ENCODE measurements at places on chromosomes 11 and 22.

GRCh38 chr11:45060707-45061106 is 85.7 kb upstream of the PRDM11 start:
- no peak for DNase-seq

- peak; percentile 66 for DNase-seq
Observed at GRCh38 chr11:104700609-104701008, 197.7 kb downstream of the CASP12 start.

DNA sequence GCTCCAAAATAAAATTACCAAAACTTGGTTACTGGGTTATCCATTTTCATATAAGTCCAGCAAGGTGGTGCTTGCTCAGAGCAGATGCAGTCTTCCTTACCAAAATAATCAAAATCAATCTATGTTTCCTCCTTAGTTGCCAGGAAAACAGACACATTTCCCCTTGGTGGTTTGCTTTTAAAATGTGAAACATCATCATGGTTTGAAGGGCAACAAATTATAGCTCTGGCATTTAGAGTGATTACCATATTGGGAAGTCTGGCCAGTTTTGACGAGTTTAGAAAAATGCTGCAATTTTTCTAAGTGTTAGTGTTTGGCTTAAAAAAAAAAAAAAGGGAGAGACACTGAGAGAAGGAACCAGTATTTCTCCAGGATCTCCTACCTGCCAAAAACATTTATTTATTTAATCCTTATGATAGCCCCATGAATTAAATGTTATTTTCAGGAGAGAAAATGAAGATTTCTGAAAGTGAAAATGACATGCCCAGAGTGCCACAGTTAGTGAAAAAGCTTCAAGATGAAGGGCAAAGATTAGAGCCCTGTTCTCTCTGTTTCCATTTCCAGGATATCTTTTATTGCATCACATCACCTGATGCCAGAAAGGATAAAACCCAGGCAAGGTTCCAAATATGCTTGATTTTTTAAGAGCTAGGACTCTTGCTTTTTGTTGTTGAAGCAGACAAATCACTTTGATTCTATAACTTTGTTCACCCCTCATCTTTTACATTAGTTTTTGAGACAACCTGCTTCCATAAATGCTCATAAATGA is 29.6 kb upstream of the TBCEL start:
- no peak for DNase-seq

- DNase-seq = peak; percentile 34
Observed at GRCh38 chr11:80241766-80242165, 800.9 kb upstream of the TENM4 start.

- DNase-seq = no peak
Observed at GRCh38 chr11:102592634-102593581, 32.2 kb downstream of the MMP20 start.

DNA sequence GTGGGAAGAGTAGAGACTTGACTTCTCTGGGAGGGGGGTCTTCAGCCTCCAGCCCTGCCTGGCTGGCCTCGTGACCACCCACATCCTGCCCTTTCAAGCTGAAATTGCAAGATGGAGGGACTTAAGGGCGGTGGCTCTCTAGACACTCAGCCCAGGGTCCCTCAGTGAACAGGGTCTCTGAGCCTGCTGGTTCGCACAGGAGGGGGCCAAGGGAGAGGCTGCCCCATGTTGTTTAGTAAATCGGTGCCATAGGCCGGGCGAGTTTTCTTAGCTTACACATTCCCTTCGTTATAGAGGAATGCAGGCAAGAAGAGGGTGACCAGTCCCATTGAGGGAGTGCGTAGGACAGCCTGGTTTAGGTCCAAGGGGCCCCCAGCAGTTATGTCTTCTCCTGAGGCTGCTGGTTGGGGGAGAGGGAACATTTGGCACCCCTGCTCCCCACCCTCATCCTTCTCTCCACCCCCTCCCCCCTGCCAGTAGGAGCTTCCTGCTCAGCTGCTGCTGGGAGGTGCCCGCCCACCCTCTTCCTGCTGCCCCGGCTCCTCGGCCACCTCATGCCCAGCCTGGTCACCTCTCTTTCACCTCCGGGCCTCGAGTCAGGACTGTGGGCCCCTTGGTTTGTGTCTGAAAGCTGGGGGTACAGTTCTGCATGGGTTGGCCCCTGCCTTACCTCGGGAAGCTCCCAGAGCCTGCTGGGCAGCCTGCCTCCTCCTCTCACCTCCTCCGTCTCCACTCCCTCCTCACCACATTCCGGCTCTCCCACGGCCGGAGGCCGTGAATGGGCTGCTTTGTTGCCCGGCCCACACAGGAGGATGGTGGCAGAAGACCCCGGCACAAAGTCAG is 3.9 kb downstream of the FRMD8 start:
- no peak for DNase-seq

- no peak for DNase-seq
Observed at GRCh38 chr22:48507595-48508350, 1319.9 kb downstream of the BRD1 start.

DNA sequence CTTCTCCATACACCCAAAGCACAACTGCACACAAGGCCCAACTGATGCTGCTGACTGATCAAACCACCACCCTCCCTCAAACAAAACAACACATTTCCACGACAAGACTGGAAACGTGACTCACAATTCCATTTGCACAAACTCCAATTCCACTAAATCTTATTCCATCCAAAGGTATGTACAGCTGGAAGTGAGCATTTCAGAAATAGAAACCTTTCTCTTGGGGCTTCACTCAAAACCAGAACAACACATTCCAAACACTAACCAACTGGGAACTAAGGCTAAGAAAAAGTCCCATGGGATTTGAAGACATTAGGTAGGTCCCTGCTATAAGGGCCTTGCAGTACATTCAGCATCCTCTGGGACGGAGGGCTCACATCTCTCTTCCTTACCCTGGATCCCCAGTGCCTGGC is 19.6 kb downstream of the MORC2 start:
- DNase-seq = no peak

DNA sequence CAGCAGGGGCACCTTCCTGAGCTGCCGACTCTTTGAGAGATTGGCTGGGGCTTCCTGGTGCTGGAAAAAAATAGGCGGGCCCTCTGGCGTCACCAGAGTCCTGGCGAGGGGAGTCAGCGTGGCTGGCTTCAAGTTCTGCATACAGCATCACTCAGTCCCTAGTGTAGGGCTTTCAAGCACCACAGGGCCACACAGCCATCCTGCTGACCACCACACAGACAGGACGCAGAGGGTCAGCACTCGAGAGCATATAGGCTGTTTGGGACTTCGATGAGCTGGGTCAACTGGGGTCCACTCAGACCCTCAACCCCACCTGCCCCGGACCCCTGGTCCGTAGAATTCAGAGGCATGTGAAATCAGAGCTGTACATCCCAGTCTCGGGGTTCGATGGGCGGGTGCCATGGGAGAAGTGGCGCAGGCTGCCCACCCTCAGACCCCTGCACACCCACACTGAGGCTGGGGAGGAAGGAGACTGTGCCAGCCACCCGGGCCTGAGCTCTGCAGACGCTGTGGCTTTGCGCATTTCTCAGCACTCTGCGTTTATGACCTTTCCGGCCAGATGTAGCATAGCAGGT is 1131.9 kb downstream of the BRD1 start:
- DNase-seq = no peak

GRCh38 chr11:6387811-6388599 is 2.3 kb upstream of the SMPD1 start:
- peak; percentile 15 for DNase-seq

DNA sequence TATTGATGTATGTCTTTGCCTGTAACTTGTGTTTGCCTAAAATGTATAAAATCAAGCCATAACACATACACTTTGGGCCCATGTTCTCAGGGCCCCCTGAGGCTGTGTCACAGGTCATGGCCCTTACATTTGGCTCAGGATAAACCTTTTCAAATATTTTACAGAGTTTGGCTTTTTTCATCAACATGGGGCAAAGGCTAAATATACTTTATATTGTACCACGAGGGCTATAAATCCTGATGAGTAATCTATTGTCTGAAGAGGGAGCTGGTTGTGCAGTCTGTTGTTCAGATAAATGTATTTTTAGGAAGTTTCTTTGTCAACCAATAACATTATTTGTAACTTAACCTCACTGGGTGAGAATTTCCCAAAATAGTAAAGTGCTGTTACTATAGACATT is 404.6 kb upstream of the DDI1 start:
- no peak for DNase-seq

DNA sequence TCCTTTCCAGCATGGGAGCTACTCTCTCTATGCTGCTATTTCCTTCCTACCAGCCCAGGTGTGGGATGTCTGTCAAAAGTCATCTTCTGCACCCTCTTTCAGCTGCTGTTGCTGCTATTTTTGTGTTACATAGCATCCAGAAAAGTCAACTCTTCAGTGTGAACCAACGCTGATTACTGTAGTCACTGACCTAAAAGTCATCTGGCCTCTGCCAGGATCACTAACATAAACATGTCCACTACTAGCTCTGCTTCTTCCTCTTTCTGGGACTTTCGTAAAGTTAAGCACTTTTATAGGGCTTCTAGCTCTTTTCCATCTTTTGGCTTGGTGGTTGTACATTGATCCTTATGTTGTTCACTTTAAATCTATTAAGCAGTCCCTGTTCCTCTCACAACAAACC is 90.2 kb upstream of the CARD18 start:
- DNase-seq = no peak

DNA sequence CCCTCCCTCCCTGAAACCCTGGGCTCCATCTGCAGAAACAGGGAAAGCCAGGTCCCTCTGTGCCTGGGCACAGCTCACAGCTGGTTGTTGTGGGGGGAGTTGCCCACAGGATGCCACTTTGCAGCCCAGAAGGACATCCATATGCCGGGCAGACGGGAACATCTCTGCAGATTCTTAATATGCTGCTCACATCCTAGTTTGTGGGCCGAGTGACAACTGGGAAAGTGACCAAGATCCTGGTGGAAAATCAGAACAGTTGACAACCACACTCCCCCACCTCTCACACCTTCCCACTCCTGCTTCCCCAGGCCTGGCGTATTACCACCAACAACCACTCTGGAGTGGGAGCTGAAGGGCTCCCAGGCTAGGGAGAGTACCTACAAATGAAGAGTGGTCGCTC is 7.3 kb upstream of the SCGB1A1 start:
- DNase-seq = no peak

GRCh38 chr11:132099692-132100091 is 729.3 kb downstream of the NTM start:
- DNase-seq = no peak

DNA sequence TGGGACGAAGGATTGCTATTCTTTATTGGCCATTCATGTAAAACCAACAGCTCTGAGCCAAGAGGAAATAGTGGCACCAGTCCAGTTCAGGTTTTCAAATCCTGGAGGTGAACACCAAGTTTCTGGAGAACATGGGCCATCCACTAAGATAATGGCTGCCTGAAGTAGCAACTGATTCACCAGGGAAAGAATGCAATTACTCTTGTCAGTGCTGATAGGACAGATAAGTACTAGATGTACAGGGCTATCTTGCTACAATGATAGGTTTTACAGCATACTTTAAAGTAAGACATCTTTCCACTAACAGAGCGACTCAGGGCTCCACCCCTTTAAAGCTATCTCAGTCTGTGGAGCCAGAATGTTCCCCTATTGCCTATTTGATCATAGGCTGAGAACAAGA is 36.8 kb upstream of the APOA1 start:
- no peak for DNase-seq

GRCh38 chr11:62130283-62131169 is 6.7 kb downstream of the INCENP start:
- DNase-seq = no peak

GRCh38 chr11:37532271-37532670 is 934.2 kb upstream of the RAG2 start:
- no peak for DNase-seq

DNA sequence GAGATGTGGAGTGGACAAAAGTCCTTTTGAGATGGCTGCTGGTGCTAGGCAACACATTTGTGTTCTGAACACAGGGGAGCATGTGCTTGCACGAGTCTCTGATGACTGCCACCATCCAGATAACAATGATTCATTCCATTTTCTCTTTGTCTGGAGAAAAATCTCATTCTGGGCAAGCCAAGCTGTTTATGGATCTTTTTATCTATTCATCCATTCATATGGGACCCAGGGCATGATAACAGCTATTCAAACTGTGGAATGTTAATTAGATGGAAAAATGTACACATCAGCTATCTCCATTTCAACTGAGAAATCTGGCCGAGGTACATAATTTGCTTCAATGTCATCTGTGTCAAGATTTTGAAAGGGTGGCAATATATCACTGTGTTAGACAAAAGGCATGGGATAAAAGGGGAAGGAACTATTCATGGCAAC is 117.5 kb upstream of the ZBED5 start:
- peak; percentile 43 for DNase-seq

- peak; percentile 90 for DNase-seq
Observed at GRCh38 chr22:27134315-27134701, 476.9 kb downstream of the MIAT start.

- DNase-seq = no peak
Observed at GRCh38 chr11:93081694-93082093, 112.2 kb downstream of the MTNR1B start.

DNA sequence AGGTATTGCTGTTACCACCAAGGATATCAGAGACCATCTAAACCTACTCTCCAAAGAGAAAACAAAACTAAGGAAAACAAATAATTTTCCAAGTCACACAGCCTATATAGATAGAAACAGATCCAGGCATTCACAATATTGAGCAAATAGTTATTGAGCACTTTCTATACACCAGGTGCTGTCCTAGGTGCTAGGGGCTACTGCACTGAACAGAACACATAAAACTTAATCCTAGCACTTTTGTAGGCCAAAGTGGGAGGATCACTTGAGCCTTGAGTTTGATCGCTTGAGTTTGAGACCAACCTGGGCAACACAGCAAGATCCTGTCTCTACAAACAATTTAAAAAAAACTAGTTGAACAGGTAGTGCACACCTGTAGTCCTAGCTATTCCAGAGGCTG is 44.6 kb downstream of the SERGEF start:
- no peak for DNase-seq

DNA sequence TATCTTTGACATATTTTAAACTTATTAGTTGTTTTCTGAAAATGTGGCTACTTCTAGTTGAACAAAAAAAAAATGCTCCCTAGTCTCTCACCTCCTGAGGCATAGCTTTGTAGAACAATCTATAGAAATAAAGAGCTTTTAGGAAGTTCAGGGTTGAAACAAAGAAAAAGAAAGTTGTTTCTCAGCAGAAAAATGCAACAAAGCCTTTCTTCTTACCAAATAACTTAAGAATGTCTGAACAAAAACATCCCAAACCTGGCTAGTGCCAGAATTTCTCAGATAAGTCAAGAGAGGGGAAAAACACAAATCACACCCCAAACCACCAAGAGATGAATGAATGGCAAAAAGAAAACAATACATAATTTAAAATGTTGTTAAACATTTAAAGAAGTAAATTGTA is 114.1 kb downstream of the MAML2 start:
- no peak for DNase-seq

- no peak for DNase-seq
Observed at GRCh38 chr22:39558254-39558727, 12.3 kb upstream of the CACNA1I start.

- DNase-seq = peak; percentile 69
Observed at GRCh38 chr11:93054279-93054678, 84.8 kb downstream of the MTNR1B start.

GRCh38 chr11:3710485-3711259 is 39.5 kb upstream of the CHRNA10 start:
- DNase-seq = no peak

Data from foreskin keratinocyte (primary cell).